ENCODE measurements at places on chromosomes 5 and 9. TPM values are rescaled to one million over a fixed set of nuclear protein-coding genes. Genes with fewer than 3 reads are reported as not detected.

DNA sequence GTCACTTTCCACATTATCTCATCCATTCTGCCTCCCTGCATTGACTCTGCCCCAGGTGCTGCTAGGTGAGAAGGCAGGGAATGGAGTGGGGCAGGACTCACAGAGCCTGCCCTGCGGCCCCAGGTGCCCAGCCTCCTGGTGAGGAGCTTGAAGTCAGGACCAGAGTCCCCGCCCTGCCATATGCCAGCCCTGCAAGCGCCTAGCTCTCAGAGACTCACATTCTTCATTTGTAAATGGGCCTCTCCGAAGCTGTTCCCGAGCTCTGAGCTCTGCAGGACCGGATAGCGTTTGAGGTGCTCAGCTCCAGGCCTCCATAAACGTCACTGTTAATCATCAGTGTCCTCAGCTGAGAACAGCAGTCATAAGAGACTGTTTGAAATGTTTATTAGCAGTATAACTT lies 75.1 kb upstream of the STXBP1 start:
- DNase-seq: no peak

DNA sequence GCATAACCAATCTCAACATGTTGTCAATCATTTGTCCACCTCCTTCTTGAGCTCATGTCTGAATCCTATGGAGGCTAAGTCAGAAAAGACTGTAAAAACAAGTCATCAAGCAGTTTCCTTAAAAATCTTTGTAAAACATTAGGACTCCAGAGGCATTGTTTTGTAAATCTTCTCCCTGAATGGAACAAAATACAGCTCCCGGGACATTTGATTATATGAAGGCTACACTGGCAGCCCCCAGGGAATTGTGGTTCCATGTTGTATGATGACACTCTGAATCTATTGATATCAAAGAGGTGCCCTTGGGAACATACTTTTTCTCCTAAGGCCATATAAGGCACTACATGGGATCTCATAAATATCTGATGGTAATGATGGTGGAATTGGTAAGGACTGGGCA lies 83.2 kb upstream of the NUDT12 start:
- no peak for DNase-seq

GRCh38 chr9:123649909-123650308 lies 280.0 kb downstream of the DENND1A start:
- DNase-seq: no peak

GRCh38 chr5:129001841-129002526 lies 36.7 kb downstream of the SLC27A6 start:
- DNase-seq: no peak

DNA sequence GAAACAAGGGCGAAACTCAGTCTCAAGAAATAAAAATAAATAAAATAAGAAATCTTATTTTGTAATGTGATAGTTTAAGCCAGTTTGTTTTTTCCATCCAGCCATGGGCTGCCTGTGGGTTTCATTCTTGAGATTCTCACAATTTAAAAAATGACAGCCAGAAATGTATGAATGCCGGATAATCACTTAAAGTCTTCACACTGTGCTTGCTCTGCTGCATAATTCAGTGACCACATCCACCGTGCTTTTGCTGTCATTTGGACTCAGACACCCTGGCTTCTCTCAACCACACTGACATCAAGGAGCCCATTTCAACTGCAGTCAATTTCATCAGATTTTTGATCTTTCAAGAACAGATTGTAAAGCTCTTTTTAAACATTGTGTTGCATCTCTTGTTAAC lies 61.0 kb upstream of the DAPK1 start:
- DNase-seq: no peak

- DNase-seq: no peak
Measured at GRCh38 chr9:136078498-136079011, 16.5 kb downstream of the NACC2 start.

DNA sequence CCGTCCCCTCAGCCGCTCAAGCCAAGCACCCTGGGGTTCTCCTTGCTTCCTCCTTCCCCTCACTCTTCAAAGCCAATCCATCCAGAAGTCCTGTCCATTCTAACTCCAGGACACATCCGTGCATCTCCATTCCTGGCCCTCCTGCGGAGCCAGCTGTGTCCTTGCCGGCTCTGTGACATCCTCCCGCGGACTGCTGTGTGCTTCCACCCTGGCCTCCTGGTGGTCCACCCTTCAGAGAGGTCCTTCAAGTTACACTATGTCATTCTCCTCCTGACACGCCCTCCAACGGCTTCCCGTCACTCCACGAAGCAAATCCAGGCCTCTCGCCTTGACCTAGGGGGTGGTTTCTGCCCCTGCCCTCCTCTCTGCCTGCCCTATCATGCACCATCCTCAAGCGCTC lies 13.0 kb upstream of the SCGB3A1 start:
- no peak for DNase-seq

DNA sequence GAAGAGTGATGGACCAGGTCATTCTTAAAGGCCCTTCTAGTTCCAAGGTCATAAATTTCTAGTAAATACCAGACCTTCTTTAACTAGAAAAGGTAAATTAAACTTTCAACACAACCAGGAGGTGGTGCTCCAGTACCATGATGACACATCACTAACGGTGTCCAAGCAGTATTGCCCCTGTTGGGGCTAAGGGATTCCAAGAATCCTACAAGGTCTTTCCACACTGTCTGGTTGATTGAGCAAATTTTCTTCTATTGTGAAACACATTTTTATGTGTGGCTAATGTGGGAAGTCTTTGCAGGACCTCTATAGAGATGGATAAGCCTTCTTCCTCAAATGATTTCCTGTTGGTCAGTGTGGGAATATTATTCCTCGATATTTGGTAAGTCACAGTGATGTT lies 459.6 kb upstream of the PAPPA start:
- DNase-seq: no peak

- DNase-seq: no peak
Measured at GRCh38 chr5:157390551-157391297, 69.3 kb upstream of the NIPAL4 start.

DNA sequence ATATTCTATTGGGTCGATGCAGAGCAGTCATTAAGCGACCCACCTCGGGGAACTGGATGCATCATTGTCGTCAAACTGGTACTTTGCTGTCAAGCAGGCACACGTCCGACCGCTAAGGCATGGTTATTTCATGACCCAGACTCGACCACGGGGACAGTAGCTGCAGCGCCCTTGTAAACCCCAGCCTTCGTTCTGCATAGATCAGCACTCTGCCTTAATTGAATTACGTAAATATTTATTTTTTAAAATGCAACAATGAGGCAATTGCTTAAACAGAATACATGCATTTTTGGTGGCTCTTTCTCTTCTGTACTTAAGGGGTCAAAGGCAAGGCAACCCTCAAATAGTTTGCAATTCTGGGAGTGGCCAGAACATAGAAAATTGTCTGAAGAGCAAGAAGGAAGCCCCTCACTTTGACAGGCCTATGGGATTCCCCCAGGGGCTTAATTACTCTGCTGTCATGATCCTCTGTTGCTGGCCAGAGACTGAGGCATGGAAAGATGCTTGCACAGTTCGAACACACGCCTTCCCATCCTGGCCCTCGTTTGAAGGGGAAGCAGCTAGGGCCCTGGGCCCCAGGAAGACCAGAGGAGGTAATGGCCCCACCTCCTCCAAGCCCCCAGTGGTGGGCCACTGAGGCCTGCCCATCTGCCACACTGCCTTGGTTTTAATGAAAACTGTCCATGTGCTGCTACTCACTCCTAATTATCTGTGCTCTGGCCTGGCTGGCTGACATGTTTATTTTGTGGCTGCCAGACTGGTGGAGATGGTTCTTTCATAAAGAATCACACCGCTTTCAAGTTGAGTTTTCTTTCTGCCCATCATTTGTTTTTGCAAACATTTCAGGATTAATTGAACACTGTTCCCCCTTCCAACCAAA lies 169.7 kb upstream of the MAST4 start:
- DNase-seq: no peak

Gene MZB1
- total RNA-seq: not detected

Gene TYRP1
- total RNA-seq: 2.4 TPM

Gene SPATA9
- 0.82 TPM for total RNA-seq

Gene GGTA1
- total RNA-seq: 2.4 TPM

Gene PAEP
- not detected for total RNA-seq
